ENCODE measurements at places on chromosomes 3 and 15.

- DNase-seq: no peak
Measured at GRCh38 chr15:101499863-101500713, 10.6 kb upstream of the PCSK6 start.

GRCh38 chr3:43017593-43018195, 38.6 kb downstream of the GASK1A start:
- no peak for DNase-seq

- DNase-seq: no peak
Measured at GRCh38 chr3:127337001-127337400, 49.2 kb upstream of the PRR20G start.

GRCh38 chr15:33910741-33911140, 57.6 kb upstream of the CHRM5 start:
- DNase-seq: no peak

DNA sequence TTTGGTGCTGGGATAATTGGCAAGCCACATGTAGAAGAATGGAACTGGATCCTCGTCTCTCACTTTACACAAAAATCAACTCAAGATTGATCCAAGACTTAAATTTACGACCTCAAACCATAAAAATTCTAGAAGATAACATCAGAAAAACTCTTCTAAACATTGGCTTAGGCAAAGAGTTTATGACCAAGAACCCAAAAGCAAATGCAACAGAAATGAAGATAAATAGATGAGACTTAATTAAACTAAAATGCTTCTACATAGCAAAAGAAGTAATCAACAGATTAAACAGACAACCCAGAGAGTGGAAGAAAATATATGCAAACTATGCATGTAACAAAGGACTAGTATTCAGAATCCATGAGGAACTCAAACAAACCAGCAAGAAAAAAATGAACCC, 80.1 kb downstream of the CLDN1 start:
- DNase-seq: no peak

GRCh38 chr15:45583731-45584639, 3.2 kb upstream of the BLOC1S6 start:
- DNase-seq: no peak

DNA sequence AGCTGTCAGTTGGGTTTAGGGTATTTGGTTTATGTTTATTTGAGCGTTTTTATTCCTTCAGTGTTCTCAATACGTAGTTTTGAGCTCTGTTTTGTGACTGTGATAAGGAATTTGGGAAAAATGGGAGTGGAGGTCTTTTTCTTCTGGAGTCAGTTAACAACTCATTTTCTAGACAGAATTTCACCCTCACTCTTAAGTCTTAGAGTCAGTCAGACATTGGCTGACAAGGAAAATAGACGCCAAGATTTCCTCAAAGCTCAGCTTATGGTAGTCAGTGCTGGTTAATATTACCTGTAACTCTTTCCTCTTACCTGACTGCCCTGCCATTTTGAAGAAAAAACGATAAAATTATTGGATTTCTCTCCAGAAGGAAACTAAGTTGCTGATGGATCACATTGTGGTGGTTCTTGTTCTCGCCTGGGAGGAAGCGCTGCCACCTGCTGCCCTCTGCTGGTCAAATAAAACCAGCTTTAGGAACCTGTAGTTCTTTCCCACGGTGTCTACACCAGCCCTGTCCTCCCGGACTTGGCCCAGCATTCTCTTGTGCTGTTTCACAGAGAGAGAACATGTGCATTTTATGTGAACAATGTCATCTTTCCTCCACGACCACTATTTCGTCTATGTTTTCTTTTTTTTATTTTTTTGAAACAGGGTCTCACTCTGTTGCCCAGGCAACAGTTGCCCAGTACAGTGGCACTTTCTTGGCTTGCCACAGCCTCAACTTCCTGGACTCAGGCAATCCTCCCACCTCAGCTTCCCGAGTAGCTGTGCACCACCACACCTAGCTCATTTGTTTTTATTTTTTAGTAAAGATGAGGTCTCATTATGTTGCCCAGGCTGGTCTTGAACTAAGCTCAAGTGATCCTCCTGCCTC, 41.4 kb upstream of the UMPS start:
- DNase-seq: peak; percentile 56

DNA sequence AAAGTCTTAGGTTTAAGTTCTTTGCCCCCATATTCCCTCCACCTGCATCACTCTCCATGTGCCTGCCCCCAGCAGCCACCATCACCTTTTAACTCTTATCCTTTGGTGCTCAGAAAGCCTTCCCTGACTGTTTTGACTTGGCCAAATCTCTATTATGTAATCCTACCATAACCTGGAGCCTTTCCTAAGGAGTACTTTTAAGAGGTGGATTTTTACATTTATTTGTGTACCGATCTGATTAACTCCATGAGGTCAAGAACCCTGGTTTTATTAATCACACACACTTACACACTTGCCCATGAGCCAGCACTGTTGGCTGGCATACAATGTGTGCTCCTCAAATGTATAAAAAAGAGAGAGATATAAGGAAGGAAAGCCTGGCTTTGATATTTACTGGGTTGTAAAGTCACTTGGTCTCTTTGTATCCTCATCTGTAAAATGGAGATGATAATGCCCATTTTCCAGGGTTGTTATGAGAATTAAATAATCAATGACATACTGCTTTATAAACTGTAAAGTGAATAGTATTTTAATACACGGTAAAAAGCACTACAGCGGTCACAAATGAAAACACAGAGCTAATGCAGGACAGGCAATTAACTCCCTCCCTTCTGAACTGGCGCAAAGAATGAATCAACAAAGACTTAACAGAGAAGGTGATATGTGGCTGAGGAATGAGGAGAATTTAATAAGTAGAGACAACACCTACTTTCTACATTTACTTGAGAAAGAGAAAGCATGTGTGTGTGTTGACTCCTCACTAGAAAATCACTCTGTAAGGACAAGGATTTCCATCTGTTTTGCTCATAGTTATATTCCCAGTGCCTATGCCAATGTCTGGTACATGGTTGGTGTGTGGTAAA, 45.4 kb downstream of the ATP13A4 start:
- DNase-seq: no peak

- no peak for DNase-seq
Measured at GRCh38 chr3:127738192-127738840, 65.6 kb downstream of the ABTB1 start.

- DNase-seq: no peak
Measured at GRCh38 chr3:5087209-5087608, 34.9 kb upstream of the ARL8B start.

DNA sequence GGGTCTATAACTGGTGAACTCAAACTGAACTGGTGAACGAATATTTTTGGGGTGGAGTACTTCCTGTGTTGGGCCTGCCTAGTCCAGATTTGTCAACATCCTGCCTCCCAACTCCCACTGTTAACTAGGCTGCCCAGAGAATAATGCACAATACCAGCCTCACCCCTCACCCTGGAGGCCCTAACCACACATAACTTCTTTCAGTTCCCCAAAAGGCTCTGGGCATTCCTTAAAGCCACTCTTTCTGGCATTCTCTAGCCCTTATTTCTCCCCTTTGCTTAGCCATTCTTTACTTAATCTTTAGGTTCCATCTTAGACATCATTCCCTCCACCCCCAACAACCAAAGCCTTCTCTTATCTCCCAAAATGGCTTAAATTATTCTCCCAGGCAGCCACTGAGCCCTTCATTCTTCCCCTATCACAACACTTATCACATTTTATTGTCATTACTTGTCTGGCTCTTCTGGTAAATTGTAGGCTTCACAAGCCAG, 9.1 kb upstream of the SEC11A start:
- no peak for DNase-seq

- DNase-seq: no peak
Measured at GRCh38 chr3:62785384-62785783, 89.8 kb downstream of the CADPS start.

DNA sequence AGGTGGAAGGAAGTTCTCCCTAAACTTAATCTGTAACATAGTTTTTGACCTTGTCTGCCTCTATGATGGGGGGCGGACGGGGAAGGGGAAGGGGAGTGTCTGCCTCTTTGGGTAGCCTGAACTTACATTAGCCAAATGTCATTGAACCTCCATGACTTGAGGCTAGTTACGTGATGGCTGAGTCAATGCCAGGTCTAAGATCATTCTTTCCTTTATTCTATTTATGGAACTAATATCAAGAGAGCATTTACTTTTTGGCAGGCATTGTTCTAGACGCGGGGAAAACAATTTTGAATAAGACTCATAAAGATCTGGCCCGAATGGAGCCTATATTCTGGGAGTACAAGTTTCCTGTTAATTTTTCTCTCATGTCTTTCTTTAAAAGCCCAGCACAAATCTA, 340.7 kb upstream of the C2CD4B start:
- DNase-seq: no peak

DNA sequence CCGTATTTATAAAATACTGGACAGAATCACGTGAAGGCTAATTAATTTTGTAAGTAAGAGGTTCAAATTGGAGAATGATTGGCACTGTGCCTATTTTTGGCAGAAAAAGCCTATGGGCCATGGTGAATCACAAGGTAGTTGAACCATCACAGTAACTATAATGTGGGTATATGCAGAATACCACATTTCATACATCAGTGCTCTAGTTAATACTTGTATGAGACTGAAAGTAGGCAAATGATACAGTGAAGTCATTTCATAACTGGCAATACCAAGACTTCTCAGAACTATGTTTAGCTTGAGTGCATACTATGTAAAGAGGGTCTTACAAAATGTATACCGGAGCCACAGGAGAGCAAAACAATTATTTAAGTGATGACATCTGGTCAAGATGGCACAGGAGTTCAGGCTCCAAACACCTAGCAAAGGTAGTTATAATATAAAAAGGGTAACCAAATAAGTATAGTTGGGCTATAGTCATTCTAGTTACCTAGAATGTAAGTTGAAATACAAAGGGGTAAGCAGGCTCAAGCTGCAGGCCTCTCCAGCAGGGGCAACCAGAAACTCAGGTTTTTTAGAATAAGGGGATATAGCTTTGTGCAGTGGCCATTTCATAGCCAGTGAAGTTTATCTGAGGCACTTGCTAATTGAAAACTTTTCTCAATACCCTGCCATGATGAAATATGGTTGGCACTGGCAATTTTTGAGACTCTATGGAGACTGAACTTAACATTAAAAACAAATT, 19.1 kb downstream of the GPR160 start:
- DNase-seq: no peak

DNA sequence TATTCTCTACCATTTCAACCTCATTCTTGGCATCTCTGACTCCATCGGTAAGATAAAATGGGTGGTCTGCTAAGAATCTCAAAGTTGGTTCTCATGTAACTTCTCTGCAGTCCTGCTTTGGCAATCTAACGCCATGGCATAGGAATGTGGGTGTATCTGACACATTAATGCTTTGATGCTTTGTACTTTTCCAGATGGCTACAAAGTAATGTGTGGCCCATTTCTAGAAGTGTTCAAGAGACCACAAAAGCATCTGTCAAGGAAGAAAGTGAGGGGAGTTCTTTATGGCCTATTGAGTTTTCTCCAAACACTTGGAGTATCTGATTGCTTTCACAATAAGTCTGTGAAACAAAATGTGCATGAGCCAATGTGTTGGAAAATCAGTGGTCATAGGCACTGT, 339.9 kb upstream of the TGFBR2 start:
- DNase-seq: no peak

GRCh38 chr15:47814620-47815019, 97.3 kb downstream of the SEMA6D start:
- no peak for DNase-seq

Measured in stimulated activated CD4-positive, alpha-beta T cell treated with anti-CD3 and anti-CD28 coated beads, Interleukin-4, amount 100 ng/mL, for 4 hours (primary cell).